ENCODE measurements at places on chromosomes 7 and 10.

DNA sequence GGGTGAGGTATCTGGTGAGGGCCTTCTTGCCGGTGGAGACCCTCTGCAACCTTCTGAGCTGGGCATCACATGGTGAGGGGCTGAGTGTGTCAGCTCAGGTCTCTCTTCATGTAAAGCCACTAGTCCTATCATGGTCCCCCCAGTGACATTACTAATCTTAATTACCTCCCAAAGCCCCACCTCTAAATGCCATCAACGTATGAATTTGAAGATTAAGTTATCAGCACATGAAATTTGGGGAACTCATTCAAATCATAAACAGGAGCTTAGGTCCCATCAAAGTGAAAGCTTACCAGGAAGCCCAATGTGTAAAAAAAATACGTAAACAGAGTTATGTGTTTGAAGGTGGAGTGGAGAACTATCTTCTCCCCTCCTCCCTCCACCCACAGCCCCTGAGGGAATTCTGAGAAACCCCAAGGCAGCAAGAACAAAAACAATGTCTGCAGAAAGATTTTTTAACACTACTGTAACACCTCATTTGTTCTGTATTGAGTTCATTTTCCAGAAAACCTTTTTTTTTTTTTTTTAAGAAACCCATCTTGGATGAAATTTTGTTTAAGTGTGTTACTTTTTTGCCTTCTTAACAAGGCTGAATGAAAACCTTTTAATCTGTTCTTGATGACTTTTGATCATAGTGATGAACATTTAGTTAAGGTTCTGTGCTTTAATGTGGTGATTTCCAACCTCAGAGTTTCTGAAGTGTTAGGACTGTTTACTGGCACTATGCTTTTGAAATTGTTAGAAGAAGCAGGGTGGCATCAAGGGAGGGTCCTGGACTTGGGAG is 19.1 kb upstream of the PCGF5 start:
- peak; percentile 47 for DNase-seq

- no peak for DNase-seq
These were observed 33.7 kb downstream of the STAMBPL1 start for GRCh38 chr10:88913788-88914187.

- no peak for DNase-seq
These were observed 2.2 kb downstream of the CFAP46 start for GRCh38 chr10:132939957-132940790.

DNA sequence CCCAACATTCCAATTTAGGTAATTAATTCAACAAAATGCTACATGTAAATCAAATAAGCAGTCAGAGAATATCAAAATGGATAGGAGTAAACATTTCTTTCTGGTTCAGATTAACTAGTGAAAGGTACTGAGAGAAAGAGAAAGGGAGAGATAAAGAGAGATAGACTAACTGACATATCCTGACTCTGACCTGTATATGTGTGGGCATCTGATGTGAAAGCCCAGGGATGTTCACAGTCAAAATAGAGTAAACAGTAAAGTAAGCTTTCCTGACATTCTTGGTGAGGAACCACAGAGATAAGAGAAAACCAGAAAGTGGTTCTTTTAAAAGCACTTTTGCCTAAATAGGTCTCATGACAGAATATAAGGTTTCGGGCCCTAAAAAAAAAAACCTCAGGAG is 37.5 kb upstream of the ANK3 start:
- DNase-seq, result no peak

DNA sequence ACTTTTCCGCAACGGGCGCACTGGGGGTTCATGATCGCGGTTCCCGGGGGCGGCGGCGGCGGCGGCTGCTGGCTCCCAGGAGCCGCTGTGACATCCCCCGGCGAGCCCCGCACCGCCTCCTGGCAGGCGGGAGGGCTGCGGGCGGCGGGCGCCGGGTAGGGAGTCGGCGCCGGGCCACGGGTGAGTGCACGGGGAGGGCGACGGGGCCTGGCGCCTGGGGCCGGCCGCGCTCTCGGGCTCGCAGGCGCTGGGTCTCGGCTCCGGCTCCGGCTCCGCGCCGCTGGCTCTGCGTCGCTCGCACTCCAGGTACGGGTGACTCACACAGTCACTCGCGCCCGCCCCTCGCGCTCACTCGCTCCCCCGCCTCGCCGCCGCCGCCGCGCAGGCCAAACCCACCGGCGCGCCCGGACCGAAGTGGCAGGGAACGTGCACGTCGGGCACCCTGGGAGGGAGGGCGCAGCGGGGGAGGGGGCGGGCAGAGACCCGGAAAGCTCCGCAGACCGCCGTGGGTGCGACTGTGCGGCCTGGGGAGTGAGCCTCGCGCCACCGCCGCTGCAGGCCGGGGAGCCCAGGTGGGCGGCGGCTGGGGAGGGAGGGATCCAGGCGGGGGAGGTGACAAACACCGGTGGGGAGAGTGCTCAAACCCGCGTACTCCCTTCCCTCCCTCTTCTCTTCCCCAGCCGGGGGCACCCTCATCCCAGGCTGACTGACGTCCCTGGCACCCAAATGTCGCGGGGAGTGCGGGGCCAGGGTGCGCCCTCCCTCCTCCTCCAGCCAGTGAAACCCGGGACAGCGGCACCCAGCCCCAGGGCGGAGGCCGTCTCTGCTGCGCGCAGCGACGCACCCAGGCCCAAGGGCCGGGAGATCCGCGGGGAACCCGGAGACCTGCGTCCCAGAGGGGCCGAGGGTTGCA is 276.9 kb upstream of the NEBL start:
- DNase-seq, result no peak

DNA sequence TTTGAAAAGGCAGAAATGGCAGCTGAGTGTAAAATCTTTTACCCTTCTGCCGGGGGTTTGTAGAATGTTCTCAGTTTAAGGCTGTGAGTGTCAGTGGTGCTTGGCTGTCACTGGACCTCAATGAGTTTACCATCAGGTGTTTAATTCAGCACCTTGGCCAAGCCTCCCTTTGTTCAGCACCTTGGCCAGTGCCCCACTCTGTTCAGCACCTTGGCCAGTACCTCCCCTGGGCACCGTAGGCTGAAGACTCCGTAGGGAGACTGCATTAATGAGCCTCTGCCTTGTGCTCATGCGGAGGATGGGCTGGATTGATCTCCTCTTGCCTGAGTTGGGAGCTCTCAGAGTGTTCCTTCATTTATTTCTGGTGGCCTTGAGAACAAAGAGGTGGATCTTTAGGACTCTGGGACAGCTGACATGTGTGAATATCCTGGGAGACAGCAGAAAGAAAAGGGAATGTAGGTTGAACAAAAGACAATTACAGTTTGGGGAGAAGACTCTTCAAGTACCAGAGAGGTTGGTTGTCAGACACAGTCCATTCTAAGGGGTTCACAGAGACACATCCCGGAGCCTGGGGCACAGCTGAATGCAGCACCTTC is 1.6 kb downstream of the FAM24A start:
- DNase-seq, result peak; percentile 46

DNA sequence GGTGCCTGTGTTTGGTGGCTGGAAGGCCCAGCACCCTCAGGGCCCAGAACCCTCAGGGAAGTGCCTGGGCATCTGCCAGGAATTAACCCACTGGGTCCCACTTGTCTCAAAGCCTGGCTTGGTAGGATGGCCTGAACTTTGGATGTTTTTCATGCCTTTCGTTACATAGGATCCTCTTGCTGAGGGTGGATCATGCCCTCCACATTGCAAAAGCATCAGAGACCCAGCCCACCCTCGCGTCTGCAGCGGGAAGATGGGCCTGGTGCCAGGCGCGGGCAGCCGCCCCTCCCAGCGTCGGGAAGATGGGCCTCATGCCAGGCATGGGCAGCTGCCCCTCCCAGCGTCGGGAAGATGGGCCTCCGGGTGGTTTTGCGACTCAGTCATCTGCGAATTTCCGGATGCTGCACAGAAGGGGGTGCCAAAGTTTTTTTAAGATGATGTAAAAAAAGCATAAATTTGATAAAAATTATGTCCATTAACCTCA is 51.9 kb upstream of the PRKAR1B start:
- no peak for DNase-seq

DNA sequence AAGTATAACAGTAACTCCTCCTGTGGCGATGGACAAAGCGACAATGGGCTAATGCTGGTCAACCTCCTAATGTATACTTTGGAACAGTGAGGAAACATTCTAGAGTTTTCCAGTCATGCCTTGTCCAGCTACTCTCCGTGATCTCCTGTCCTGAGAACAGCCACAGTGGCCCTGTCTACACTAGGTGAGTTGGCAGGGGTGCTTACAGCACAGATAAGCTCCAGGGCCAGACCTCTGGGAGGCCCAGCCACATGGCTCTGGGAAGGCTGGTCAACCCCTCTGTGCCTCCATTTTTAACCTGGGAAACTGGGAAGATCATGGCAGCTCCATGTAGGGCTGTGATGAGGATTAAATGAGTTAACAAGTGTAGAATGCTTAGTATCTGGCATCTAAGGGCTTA is 57.0 kb downstream of the CLEC2L start:
- DNase-seq, result no peak

DNA sequence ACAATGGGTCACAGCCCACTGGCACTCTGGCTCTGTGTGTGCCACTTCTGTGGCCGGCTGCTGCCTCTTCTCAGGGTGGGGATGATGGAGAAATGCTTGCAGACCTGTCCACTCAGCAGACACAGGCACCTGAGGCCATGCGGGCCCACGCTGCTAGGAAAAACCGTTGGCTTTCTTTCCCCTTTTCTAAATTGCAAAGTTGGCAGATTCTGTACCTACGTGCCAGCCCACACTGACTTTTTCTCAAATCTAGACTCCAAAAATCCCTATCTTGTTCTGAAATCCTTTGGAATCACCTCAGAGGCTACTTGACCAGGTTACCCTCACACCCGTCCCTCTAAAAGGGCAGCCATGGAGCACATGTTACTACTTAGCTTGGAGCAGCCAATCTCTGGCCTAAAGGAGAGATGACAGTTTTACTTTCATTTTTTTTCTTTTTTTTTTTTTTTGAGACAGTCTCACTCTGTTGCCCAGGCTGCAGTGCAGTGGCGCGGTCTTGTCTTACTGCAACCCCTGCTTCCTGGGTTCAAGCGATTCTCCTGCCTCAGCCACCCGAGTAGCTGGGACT is 99.4 kb downstream of the RNF216 start:
- no peak for DNase-seq

- peak; percentile 54 for DNase-seq
These were observed 9.9 kb upstream of the EPHB4 start for GRCh38 chr7:100837099-100837836.

- no peak for DNase-seq
These were observed 88.7 kb downstream of the SLIT1 start for GRCh38 chr10:97097084-97097433.

DNA sequence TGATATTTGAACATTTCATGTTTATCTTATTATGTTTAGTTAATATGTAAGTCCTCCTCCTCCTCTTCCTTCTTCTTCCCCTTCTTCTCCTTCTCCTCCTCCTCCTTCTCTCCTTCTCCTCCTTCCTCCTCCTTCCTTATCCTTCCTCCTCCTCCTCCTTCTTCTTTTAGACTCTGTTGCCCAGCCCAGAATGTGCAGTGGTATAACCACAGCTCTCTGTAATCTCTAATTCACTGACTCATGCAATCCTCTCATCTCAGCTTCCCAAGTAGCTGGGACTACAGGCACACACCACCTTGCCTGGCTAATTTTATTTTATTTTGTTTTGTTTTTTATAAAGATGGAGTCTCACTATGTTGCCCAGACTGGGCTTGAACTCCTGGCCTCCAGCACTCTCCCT is 83.4 kb upstream of the ODAD2 start:
- no peak for DNase-seq

GRCh38 chr7:26188957-26189541 is 11.5 kb downstream of the HNRNPA2B1 start:
- no peak for DNase-seq

GRCh38 chr10:1732564-1732996 is 4.7 kb downstream of the ADARB2 start:
- no peak for DNase-seq

GRCh38 chr7:69643708-69644445 is 45.6 kb downstream of the AUTS2 start:
- no peak for DNase-seq

DNA sequence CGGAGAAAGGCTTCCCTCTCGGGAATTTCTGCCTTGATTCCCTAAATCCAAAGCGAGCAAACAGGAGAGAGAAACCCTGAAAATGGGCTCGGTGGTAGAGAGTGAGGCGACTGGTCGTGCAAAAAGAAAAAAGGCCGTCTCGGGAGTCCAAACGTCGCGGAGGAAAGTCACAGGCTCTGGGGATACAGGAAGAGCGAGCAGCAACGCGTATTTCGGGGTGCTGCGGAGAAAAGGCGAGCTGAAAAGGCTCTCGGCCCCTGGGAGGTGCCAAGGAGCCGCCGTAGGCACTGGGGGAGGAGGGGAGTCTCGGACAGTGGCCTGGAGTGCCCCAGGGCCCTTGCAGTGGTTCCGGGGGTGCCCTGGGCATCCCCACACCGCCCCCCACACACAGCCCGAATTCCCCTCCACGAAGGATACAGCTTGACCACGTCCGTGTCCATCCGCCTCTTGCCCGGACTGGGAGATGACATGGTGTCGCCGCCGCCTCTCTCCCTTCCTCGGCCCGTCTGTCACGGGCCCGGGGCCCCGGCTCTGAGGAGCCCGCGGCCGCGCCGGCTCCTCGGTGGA is 591 bp downstream of the UBE2H start:
- peak; percentile 21 for DNase-seq

GRCh38 chr10:132670546-132671227 is 115.3 kb downstream of the NKX6-2 start:
- no peak for DNase-seq

GRCh38 chr10:89242345-89242684 is 9.3 kb downstream of the LIPA start:
- no peak for DNase-seq

DNA sequence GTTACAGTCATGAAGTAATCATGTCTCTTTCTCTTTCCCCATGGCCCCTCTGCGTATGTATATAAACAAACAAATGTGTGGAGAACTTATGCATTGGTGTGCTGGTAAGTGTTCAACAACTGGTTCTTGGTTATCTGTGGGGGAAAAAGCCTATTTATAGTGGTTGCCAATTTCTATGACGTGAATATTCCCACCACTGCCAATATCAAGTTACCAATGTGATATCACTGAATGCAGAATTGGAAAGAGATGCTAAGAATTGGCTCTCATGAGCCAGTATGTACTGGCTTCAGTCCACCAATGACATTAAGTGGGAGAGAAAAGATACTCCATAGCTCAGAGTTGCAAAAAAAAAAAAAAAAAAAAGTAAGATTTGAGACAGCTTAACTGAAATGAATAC is 399.7 kb downstream of the REEP3 start:
- no peak for DNase-seq

DNA sequence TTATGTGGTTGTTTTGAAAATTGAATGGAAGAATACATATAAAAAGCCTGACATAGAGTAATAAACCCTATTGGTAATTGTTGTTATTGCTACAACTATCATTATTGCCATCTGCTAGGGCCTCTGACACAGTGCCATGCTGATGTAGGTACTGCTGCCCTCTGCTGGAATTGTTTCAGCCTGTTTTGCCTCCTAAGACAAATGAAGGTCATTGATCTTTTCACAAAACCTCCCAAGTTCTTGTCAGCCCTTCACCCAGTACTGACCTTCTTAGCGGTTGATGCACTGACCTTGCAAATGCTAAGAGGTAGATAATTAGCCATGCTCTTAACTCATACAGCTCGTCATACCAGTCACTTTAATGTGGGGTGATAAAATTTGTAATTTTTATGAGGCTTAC is 975.2 kb downstream of the SORCS1 start:
- DNase-seq, result no peak

Data from activated T-helper 1 cell treated with anti-CD3 and anti-CD28 coated beads, Interleukin-12 subunit alpha, Interleukin-12 subunit beta, Interleukin-2, Interleukin-4 antibody, amounts not matched to agents 30 ng/mL and 10 ng/mL and 1 ng/mL, durations not matched to agents 14 hours and 24 hours and 36 hours (primary cell).